ENCODE measurements at places on chromosomes 13 and 19. TPM values are rescaled to one million over a fixed set of nuclear protein-coding genes. Genes with fewer than 3 reads are reported as not detected.

Gene FDX2
- 21.0 TPM for total RNA-seq

DNA sequence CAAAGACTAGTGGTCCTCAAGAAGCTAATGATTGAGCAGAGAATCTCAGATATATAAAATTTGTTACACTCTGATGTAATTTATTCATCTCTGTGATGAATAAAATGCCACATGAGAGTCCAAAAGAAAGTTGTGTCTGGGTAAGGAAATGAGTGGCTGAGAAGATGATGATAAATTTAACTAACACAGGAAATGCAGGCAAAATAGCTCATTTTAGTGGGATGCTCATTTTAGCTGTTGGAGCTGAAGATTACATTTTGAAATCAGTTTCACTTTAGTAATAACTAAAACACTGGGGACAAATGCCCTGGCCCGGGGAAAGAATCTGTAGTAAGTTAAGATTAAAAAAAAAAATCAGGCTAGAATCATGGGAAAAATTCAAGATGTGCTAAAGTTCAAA lies 35.2 kb downstream of the SPRY2 start:
- no peak for DNase-seq

DNA sequence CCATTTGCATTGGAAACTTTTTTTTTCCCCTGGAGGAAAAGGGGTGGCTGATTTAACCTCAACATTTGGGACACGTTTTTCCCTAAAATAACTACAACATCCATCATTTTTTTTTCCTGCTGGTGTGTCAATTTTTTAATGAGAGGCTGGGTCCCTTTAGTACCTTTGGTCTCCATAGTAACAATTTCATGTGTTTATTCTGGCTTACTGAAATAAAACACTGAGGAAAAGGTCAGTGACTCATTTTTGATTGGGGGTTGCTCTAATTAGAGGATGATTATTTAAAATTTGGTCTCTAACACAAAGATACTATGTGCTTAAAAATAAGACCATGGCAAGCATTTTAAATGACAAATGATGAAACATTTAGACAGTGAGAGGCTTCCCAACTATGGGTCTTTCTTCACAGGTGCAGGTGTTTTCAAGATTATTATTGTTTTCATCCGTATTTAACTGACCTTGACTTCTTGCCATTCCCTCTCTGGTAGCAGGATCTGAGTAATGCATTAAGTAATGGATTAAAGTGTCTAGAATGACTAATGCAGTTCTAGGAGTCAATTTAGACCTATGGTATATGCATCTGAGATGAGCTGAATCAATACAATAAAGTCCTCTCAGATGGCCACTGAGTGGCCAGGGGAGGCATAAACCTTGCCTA lies 406.4 kb downstream of the KCNRG start:
- no peak for DNase-seq

Gene SHISA7
- total RNA-seq: not detected

Gene LGALS14
- total RNA-seq: not detected

- DNase-seq: no peak
Observed at GRCh38 chr13:43006893-43007631, 15.0 kb upstream of the EPSTI1 start.

DNA sequence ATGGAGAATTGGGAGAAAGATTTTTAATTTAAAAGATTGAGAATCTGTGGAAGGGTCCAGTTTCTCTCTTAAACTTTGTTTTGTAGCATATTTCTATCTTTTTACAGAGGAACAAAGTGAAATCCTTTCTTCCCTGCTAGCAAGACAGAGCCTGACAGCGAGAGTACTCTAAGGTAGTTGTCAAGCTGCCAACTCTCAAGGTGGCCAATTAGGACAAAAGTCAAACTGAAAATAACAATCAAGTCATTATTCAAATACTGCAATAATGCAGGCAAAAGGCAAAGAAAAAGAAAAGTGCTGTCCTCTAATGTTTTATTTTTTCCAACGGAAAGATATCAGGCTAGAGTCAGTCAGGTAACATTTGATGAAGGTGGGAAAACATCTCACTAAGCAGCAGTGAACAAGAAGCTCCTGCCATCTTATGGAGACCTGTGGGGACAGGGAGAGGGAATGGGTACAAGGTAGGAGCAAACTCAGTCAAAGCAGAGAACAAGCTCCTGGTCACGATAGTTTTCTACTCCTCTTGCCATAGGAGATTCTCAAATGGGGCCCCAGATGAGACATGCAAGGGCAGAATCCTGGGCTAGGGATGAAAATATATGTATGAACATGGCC lies 801.9 kb upstream of the SLITRK1 start:
- no peak for DNase-seq

Gene ZNF534
- not detected for total RNA-seq

DNA sequence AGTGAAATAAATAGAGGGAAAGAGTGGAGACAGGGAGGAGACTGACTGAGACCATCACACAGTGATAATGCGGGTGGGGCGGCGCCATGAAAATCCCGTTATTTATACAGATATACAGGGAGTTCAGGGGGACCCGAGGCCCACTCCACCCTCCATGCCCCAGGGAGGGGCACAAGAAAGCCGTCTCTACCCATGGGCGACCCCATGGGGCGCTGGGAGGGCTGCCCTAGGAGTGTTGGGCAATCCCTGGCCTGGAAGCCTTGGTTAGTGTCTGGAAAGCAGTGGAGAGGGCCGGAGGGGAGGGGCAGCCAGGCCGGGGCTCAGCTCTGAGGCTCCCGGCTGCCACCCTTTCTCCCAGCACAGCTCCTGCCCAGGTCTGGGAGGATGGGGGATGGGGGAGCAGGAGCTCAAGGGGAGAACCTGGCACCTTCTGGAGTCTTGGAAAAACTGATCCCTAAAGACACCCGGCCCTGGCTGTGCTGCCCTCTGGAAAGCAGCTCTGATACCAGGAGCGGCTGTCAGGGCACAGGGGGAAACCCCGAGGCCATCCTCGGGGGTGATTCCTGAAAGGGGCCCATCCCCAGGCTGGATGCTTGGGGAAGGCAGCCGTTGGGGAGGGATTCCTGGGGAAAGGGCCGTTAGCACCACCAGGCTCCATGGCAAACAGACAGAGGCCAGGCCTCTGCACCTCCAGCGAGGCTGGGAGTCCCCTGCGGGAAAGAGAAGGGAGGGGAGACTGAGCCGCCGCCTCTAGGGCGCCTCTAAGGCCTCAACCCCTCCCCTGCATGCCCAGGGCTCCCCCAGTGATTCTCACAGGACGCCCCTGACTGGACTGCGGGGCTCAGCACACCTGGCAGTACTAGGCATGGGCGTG lies 3.0 kb upstream of the PRKD2 start:
- DNase-seq: no peak

Gene PRTN3
- total RNA-seq: 2.7 TPM

GRCh38 chr13:99467764-99468163 lies 33.5 kb upstream of the TM9SF2 start:
- no peak for DNase-seq

DNA sequence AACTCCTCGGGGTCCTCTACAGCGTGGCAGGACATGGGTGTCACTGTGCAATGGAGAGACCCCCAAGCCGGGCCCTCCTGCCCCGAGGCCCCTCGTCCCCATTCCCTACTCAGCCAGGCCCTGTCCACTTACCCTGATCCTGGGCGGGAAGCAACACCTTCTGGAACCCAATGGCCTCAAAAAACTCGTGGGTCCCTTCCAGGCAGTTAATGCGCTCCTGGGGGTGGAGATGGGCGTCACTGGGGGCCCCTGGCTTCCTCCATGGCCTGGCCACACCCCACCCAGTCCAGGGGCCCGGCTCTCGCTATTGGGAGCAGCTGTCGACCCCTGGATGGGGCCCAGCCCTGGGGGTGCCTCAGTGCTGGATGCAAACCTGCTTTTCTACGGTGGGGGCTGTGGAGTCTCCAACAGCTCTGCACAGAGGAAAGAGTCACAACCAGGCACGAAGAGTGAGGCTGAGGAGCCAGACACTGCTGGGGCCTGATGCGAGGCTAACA lies 10.8 kb downstream of the UBXN6 start:
- no peak for DNase-seq

GRCh38 chr19:39129116-39129515 lies 3.5 kb downstream of the PAK4 start:
- DNase-seq: no peak

- DNase-seq: no peak
Observed at GRCh38 chr19:42548552-42548951, 20.3 kb upstream of the CEACAM1 start.

Gene SHD
- total RNA-seq: 2.0 TPM

DNA sequence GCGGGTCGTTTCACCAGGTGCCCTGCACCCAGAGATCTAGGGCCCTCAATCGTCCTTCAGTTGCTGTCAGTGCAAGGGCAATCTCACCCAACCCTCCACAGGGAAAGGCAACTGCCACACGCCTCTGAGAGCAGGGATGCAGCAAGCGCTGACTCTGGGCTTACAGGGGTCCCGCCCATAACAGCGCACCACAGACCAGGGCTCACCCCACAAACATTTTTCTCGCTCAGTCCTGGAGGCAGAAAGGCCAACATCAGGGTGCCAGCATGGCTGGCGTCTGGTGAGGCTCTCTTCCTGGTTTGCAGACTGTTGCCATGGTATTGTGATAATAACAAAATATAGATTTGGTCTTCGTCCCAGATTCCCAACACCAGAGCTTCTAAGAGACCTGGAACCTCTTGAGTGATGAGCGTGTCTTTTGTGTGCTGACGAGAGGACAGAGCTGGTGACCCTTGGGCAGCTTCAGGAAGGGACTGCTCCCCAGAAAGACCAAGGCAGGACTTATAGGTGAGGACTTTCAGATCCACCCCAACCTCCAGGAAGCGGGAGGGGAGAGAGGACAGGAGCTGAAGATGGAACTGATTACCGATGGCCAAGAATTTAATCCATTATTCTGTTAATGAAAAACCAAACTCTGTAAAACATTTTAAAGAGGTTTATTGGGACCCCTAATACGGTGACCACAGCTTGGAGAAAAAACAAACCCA lies 51.3 kb downstream of the C13orf46 start:
- DNase-seq: no peak

DNA sequence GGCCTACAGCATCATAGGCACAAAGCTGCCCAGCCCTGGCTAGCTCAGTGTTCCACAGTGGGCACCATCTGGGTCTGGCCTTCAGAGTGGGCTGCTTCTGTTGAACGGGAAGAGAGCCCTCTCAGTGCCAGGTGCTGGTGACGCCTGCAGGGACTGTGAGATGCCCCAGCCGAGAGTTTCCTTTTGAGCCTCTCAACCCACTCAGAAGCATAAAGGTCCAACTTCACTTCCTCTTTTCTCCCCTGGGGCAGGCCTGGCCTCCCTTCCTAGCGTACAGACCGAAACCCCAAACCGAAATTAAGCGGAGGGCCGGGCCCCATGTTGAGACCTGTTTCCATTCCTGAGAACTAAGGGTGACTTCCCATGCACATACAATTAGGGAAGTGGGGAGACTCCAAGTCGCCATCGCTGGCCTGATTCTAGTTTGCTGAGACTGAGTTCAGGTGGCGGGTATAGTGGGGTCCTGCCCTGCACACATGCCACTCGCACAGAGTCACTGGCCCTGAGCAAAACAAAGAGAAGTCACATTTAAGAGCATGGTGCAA lies 6.9 kb downstream of the RAB8A start:
- no peak for DNase-seq

DNA sequence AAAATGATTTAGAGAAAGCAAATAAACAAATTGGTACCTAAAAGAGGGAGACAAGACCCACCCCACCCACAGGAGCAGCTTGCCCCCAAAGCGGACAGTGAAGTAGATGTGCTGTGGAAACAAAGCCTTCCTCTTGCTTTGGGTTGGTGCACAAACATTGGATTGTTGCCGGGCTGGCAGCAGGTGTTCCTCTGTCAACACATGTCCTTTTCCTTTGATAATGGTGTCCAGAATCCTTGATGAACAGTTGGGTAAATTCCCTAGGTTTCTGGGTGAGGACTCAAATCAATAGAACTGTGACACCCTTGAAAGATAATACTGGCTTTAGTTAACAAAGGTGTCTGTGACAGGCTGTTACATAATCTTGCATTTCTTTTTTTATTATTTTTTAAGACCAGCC lies 311.8 kb downstream of the SPRY2 start:
- DNase-seq: no peak

- DNase-seq: no peak
Observed at GRCh38 chr13:39407786-39408185, 195.2 kb downstream of the LHFPL6 start.

DNA sequence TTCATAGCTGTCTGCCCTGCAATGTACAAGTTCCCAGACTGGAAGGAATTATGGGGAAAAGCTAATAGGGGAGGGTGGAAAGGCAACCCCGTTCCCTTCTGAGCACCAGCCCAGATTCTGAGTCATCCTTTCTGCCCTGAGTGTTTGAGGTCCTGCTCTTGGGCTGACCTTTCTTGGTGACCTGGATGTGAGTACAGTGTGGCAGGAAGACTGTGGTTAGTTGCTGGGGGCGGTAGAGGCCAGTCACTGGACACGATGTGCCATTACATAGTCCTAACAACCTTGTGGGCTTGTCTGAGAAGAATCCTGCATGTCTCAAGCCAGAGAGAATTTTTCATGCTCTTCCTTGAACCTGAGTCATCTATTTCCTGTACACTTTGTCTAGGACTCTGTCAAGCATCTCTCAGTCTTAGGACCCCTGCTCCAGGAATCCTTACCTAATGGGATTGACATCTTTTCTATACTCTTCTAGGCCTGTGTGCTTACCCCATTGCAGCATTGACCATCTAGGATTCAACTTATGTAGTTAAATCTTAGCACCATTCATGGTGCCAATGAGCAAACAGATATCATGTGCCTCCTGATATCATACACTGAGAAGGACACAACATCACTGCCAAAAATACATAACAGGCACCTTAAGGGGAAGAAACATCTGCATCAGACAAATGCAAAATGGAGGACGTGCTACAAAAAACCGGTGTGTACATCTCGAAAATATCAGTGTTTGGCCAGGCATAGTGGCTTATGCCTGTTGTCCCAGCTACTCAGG lies 8.1 kb upstream of the ANGPTL4 start:
- peak; percentile 70 for DNase-seq

GRCh38 chr13:112852808-112853207 lies 116.2 kb upstream of the MCF2L start:
- no peak for DNase-seq

DNA sequence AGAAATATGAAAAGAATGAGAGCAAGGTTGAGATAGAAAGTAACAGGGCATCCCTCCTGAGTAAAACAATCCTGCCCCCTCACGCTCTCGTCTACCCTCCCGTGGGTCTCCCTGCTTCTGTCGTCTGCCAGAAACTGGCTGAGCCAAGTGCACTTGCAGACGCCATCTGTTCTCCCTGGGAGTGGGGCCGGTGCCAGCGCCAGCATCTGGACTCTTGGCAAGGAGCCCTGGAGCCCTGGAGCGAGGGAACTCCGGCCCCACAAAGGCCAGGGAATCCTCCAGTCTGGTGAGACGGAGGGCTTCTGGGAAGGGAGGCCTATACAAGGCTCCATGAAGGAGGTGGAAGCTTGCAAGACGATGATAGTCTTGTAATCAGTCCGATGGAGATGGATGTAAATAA lies 2.3 kb upstream of the TMEM91 start:
- DNase-seq: no peak

All from HCT116 (cell line).